HT-29 (cell line): ENCODE measurements at places on chromosomes 7 and 10.

- no peak for DNase-seq
Observed at GRCh38 chr7:140621401-140622021, 19.1 kb downstream of the DENND2A start.

- DNase-seq: no peak
Observed at GRCh38 chr10:81013771-81014170, 476.1 kb downstream of the SH2D4B start.

DNA sequence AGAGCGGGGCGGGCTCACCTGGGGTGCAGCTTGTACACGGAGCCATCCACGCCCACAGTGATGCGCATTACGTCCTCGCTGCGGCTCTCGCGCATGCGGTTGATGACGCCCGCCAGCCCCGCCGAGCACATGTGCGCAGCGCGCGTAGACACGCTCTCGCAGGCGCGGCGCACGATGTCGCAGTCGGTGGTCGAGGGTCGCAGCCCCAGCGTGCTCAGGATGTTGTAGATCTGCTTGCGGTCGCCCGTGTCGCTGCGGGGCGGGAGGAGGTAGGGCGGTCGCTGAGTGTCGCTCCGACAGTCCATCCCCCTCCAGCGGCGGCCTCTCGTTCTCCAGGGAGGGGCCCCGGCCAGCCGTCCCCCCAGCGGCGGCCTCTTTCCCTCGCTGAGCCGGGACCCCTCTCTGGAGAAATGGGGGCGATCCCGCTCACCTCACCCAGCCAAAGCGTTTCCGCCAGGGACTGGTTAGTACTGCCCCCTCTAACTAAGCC, 4.4 kb upstream of the MYL7 start:
- no peak for DNase-seq

GRCh38 chr7:154931906-154932305, 71.0 kb downstream of the PAXIP1 start:
- no peak for DNase-seq

DNA sequence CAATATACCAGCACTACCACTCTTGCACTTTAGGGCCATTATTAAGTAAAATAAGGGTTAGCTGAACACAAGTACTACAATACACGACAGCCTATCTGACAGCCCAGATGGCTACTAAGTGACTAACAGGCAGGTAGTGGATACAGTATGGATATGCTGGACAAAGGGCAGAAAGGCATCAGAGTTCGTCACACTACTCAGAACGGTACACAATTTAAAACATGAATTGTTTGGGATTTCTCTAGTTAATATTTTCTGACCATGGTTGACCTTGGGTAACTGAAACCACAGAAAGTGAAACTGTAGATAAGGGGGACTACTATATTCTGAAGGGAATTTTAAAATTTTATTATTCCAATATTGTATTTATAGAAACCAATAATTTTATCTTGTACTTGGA, 101.3 kb upstream of the SKAP2 start:
- no peak for DNase-seq

DNA sequence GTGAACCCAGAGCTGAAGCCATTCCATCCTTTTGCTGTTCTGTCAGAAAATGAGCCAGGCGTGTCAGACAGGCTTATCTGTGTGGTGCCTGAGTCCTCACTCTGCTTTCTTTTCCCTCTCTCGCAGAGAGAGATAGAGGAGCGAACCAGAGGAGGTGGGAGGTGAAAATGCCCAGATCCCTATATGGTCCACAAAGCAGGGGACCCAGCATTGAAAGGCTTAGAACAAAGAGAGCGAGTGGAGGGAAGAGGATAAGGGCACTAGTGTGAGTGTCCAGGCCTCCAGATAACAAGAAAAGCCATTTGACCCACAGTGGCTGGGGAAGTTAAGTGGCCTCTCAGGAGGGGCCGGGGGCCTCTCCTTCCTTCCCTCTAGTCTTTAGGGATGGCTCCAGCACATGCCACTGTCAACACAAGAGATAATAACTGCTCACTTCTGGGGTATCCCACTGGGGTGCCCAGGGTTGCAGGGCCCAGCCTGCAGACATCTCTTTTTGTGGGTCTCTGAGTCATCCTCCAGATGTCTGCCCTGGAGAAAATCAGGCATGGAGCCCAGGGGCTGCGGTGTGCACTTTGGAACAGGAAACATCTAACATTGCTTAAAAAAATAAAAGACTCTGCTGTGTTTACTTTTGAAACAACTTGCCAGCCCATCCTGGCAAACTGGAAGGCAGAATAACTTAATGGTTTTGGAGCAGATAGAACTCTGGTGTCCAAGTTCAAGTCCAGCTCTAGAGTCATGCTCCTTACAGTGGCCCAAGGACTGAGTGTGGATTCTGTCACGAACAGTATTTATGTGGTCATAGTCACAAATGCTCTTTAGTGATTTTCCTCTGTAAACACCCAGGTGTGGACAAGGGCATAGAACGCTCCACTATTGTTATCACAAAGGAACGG, 189.5 kb downstream of the CXCL12 start:
- DNase-seq: peak; percentile 15

- no peak for DNase-seq
Observed at GRCh38 chr7:15839416-15840100, 153.1 kb upstream of the MEOX2 start.

DNA sequence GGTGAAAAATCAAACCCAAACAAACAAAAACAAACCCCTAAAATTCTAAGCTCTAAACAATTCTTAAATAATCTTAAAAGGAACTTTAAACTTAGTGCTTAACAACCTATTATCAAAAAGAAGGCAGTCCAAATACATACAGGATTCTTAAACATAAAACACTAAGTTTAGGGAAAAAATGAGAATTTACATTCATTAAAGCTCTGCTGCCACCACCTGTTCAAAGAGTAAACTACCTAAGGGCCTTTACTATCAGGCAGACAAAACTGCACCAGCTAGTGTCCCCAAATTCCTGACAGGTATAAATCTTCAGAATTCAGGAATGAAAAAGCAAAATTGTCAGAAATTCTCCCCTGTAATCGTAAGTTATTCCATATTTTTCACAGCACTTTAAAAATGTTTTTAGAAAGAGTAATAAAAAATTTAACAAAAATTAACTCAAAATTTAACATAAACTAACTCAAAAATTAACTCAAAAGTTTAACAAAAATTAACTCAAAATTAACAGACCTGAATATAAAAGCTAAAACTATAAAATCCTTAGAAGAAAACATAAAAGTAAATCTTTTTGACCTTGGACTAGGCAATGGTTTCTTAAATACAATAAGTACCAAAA, 55.1 kb downstream of the PDZD8 start:
- DNase-seq: peak; percentile 51

- DNase-seq: peak; percentile 94
Observed at GRCh38 chr7:20199015-20199737, 18.0 kb downstream of the MACC1 start.

DNA sequence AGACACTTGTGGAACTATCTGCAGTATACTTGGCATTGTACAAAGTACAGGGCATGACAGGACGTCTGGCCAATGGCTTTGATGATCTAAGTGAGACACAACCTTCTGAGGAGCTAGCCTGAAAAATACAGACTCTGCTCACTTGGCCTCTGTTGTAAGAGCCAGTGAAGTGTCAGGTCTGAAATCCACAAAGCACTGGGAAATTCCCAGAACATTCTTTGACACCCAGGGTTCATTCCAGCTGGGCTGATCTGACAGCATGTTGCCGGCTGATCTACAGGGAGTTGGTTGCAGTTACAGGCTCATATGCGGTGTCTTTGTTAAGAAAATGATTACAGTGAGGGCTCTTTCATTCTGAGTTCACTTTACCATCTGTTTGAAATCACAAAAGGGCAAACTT, 354.6 kb downstream of the PHF14 start:
- DNase-seq: no peak

GRCh38 chr10:86711513-86712316, 43.4 kb downstream of the LDB3 start:
- peak; percentile 37 for DNase-seq

GRCh38 chr10:90982406-90983008, 61.6 kb upstream of the ANKRD1 start:
- no peak for DNase-seq

DNA sequence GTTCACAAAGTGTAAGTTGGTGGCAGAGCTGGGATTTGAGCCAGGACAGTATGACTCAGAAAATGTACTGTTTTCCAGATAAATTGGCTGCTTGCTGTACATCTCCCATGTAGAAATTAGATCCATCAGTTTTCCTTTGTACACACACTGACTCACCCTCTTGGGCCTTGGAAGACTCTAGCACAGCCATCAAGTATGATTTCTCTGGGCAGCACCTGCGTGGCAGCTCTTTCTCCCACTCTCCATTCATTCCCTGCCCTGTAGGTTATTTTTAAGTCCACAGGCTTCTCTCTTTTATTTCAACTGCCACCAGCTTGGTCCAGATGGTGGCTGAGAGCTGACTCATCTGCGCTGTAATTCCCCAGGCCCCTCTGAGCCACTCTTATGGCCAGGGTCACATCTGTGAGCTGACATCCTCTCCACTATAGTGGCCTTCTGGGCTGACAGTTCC, 28.3 kb upstream of the SDK1 start:
- DNase-seq: no peak

DNA sequence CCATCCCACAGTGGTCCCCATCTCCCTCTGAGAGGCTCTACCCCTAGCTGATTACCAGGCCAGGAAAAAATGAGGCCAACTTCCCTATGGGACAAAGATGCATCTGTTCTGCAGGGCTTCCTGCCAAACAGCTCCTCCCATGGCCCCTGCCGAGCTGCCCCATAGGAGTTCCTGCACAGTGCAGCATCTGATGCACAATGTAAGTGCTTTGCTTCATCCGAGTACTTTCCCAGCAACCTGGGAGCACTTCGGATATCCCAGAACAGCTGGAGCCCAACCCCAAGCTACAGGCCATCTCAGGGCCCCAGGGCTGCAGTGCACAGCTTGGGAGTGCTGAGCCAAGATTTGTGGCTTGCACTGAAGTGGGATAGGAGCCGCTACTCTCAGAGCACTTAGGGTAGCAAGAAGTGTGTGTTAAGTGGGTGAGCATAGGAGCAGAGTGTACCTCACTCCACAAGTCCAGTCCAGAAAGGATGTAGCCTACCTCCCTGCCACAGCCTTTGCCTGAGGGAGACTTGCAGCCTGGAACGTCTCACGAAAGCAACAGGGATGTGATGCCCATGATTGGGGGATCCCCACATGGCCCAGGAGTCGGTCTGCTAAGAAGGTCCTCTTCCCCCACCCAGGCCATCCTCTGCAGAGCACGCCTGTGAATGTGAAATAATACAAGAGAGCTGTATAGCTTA, 209.6 kb upstream of the VWC2 start:
- no peak for DNase-seq

DNA sequence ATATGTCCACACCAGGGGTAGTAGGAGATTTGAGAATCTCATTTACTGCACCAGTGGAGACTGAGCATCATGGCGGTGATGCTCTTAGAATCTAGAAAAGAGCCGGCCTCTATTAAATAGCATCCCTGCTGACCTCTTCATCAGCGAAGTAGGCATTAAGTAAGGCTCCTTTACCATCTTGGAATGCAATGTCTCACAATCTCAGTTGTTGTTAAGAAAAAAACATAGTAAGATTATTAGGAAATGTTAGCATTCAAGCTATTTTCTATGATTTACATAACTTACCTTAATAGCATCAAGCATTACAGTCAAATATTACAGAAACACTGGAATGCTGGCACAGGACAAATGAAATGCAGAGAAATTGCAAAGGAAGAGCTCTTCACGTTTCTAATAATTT, 54.5 kb downstream of the ORC5 start:
- DNase-seq: no peak

- no peak for DNase-seq
Observed at GRCh38 chr7:69791739-69792138, 193.5 kb downstream of the AUTS2 start.

DNA sequence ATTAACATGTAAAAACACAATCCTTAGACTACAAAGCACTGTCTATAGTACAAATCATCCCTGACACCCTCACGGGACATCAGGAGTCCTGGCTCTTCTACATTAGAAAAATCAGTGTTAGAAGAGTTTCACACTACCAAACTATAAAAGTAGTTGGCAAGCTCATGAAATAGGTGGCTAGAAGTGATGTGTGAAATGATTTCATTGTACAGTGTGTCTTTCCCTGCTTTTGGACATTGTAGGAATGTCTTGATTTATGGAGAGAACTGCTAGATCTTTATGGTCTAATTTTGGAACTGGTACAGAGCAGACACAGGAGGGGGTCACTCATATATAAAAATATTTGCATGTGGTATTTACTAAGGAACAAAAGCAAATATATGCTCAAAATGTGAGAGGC, 33.2 kb downstream of the SEMA3A start:
- DNase-seq: no peak

DNA sequence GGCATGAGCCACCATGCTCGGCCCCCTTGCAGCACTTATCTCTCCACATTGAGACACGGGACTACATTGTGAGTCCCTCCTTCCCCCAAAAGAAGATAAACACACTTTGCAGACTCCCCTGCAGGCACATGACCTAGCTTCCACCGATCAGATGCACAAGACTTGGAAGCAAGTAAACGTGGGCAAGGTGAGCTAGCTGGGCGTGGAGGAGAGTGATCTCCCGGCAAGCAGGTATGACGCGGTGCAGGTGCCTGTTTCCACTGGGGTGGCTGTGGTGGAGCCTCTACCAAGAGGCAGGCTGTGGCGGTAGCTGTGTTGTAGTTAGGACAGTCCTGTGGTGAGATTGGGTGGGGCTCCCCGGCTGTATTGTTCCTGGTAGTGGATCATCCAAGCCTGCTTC, 7.7 kb upstream of the COMTD1 start:
- DNase-seq: peak; percentile 51
